ENCODE measurements at places on chromosomes 4 and X. TPM values are rescaled to one million over a fixed set of nuclear protein-coding genes. Genes with fewer than 3 reads are reported as not detected.

The AMER1 gene
- polyA plus RNA-seq: 7.3 TPM

The MXRA5 gene
- polyA plus RNA-seq: 3.6 TPM

- no peak for DNase-seq
These were observed 3.7 kb downstream of the GPRIN3 start for GRCh38 chr4:89303814-89304388.

- no peak for DNase-seq
These were observed 241.2 kb downstream of the ANK2 start for GRCh38 chr4:113290666-113291065.

The RNF128 gene
- 8.4 TPM for polyA plus RNA-seq

GRCh38 chr4:57971261-57971660 is 861.1 kb upstream of the IGFBP7 start:
- peak; percentile 9 for DNase-seq

GRCh38 chr4:40038977-40039376 is 17.7 kb upstream of the N4BP2 start:
- no peak for DNase-seq

DNA sequence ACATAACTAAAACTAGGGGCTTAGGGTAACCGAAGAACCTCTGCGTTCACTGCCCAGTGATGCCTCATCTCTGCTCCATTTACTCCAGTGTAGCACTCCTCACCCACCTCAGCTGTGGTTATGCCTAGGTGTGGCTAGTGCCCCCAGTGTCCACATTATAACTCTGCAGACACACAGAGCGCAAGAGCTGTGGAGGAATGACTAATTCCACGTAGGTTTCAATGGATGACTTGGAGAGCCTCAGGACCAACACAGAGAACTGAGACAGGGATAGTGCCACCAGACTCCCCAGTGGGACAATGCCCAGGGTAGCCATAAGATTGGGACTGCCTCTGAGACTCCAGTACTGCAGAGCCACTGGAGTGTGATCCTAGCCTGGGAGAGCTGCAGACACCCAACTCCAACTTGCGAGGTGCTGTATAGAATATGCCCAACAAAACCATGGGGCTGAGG is 542.4 kb upstream of the DIPK2B start:
- no peak for DNase-seq

DNA sequence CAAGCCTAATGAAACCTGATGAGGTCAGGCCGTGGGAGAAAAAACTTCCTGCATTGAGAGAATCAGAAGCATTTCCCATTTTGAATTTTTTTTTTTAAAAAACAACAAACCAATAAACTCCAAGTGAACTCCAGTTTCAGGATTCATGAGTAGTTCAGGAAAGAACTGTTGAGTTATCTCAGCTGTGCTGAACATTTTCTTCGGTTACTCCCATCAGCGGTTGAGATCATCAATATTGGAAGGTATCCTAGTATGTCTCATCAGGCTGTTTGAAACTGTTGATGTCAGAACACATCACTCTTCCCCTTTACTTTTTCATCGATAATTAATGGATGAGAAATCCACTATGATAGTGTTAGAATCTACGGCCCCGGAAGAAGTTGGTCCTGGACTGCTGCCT is 82.4 kb upstream of the ADGRG2 start:
- DNase-seq: no peak

The RS1 gene
- 0.13 TPM for polyA plus RNA-seq

- no peak for DNase-seq
These were observed 244.0 kb upstream of the SMIM31 start for GRCh38 chr4:164509951-164510350.

DNA sequence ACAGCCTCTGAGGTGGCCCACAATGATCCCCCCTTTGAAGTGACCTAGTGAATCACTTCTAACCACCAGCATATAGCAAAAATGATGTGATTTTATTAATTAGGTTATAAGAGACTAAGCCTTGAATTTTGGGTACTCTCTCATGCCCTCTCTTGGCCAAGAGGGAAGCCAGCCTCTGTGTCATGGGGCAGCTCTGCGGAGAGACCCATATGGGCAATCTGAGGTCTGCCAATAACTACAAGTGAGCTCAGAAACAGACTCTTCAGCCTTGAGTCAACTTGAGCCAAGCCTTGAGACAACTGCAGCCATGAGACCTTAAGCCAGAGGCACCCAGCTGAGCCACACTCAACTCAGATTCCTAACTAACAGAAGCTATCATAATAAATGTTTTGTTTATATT is 45.7 kb downstream of the MANBA start:
- no peak for DNase-seq

GRCh38 chr4:22434895-22435294 is 81.0 kb downstream of the ADGRA3 start:
- peak; percentile 4 for DNase-seq

The CT47A1 gene
- not detected for polyA plus RNA-seq

DNA sequence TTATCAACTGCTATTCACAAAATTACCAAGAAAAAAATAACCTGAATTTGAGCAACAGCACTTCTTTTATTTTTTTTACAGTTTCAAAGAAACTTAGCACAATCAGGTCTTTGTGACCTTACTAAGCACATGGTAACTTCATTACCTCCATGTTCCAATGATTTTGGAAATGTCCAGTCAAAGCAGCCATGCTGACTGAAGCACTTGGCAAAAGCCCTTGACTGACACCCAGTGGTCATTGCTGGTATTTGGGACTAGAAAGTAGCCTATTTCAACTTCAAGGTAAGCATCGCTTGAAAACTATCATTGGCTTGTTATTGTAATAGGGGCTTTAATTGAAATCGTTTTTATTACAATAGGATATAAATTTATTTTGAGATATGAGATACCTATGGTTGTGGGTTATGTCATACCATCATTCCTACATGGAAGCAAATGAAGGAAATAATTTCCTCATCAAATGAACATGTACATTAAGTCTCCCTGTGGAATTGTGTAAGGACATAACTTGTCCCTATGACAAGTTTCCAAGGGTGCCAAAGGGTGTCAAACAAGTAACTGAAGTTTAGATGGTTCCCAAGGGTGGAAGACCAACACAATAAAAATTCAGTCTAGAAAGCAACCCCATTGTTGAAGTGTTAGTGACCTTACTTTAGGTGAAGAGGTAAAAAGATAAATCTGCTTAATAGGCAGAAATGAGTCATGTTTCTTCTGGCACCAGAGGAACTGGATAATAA is 15.2 kb upstream of the ANXA10 start:
- DNase-seq: peak; percentile 23

- DNase-seq: no peak
These were observed 121.3 kb downstream of the GPR143 start for GRCh38 chrX:9644335-9644734.

GRCh38 chr4:5588046-5588445 is 120.3 kb downstream of the EVC2 start:
- DNase-seq: no peak

The TRIM75 gene
- polyA plus RNA-seq: 0.11 TPM

The GLOD5 gene
- 1.4 TPM for polyA plus RNA-seq

DNA sequence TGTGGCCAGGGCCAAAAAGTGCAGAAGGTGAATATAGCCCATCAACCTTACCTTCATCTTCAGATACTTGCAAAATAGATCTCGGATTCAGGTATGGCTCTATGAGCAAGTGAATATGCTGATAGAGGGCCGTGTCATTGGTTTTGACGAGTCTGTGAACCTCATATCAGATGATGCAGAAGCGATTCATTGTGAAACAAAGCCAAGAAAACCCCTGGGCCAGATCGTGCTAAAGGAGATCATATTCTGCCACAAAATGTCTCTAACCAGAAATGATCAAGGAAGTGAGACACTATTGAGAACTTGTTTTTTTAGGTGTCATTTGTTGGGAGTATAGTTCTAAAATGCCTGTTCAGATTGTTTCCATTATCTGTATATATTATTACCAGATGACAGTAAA is 48.3 kb downstream of the PDK3 start:
- DNase-seq: no peak

GRCh38 chr4:164730705-164731393 is 23.1 kb upstream of the SMIM31 start:
- no peak for DNase-seq

- DNase-seq: no peak
These were observed 21.7 kb upstream of the GPM6A start for GRCh38 chr4:175833574-175834311.

GRCh38 chrX:152601848-152602616 is 35.7 kb upstream of the GABRQ start:
- DNase-seq: no peak

- DNase-seq: peak; percentile 40
These were observed 84.0 kb upstream of the IGFBP7 start for GRCh38 chr4:57194068-57194611.

- no peak for DNase-seq
These were observed 33.2 kb upstream of the MID1IP1 start for GRCh38 chrX:38768079-38768478.

DNA sequence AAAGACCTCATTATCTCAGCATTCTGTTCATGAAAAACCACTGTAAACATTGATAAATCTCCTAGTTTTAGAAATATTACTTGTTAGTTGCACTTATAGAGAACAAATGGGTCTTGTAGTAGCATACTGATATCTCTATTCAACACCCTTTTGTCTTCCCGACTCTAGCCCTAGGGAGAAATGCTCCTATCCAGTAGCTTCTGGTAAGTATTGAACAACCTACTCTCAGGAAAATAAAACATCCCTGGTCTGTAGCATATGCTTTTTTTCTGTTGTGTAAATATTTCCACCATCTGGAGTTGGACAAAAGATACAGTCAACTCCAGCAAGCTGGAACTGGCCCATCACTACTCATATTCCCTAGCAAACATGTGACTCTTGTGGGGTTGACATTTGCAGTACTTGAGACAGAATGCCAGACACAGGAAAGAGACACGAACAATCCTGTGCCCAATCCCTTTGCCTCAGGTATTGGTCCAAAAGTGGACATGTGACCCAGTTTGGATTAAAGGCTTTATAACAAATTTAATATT is 188.2 kb downstream of the GC start:
- no peak for DNase-seq

DNA sequence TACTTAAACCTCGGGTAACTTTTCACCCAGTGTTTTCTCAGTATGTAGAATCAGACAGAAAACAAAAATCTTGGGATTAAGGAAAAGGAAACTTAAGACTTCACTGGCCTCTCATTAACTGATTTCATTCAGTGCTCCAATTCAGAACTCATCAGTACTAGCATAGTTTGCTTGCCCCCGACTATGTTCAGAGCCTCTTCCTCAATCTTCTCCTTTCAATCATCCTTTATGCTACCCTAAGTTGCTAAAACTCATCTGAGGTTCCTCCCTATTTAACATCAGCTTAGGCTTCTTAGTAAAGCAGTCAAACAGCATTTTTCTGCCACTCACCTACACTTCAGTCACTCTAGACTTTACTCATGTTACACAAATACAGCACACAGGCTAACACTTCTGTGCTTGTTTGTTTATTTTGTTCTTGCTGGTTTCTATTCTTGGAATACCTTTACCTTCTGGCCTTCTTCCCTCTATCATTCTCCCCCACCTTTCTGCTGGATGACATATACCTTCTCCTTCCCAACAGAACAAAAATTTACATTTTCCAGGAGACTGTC is 163.0 kb upstream of the TLL1 start:
- DNase-seq: no peak

DNA sequence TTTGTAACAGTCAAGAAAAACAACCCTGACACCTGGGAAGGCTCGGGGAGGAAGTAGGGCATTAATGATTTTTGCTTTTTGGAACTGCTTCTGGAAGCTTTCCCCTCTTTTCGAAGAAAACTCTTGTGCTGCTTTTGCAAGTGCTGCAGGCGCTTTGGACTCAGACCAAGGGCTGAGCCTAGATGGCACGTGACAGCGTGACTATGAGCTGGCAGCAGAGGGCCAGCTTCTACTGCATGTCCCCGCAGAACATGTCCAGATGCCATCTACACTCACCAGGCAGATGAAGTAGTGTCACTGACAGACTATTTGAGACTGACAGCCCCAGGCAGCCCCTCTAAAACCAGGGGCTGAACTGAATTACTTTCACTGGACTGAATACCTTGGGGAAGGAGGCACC is 6.2 kb downstream of the NR0B1 start:
- no peak for DNase-seq

- no peak for DNase-seq
These were observed 242.0 kb downstream of the BCOR start for GRCh38 chrX:39855748-39856129.

The RRAGB gene
- polyA plus RNA-seq: 40.1 TPM

The KCND1 gene
- polyA plus RNA-seq: 2.3 TPM

- DNase-seq: no peak
These were observed 143.3 kb downstream of the RNF150 start for GRCh38 chr4:140989944-140990343.

- DNase-seq: no peak
These were observed 71.3 kb upstream of the PUDP start for GRCh38 chrX:7219153-7219705.

DNA sequence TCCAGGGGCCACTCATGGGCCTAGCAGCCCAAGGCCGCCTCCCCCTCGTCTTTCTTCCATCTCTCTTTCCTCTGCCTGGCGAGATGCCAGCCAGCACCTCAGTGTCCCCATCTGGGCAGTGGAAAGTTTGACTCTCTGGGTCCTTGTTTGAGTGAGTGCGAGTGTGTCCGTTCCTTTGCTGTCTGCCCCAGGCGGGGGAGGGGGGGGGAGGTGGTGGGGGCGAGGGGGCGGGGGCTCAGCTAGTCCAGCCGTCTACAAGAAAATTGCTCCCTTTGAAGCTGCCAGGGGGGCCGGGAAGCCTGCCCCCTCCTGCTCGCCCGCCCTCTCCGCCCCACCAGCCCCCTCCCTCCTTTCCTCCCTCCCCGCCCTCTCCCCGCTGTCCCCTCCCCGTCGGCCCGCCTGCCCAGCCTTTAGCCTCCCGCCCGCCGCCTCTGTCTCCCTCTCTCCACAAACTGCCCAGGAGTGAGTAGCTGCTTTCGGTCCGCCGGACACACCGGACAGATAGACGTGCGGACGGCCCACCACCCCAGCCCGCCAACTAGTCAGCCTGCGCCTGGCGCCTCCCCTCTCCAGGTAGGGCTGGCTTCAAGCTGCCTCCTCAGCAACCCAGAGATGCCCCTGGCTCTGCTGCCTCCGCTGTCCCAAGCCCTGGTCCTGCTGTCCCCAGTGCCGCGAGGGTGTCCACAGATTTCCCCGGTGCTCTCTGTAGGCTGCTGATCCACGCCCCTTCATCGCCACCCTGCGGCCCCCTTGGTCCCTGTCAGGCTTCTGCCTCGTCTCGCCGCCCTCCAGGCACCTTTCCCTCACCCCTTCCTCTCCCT is at the start of gene BGN:
Gene BGN (plus strand): TSS at position 440 of the 821 bp plus-strand sequence. CDS start 9,652 bp downstream, outside the sequence.
- no peak for DNase-seq

GRCh38 chr4:7419961-7420660 is 14.6 kb downstream of the PSAPL1 start:
- DNase-seq: no peak

- DNase-seq: peak; percentile 32
These were observed 32.5 kb downstream of the HMGB2 start for GRCh38 chr4:173301518-173302201.

The SEC31A gene
- 231 TPM for polyA plus RNA-seq

- DNase-seq: no peak
These were observed 161.3 kb downstream of the FNIP2 start for GRCh38 chr4:158929939-158930638.

DNA sequence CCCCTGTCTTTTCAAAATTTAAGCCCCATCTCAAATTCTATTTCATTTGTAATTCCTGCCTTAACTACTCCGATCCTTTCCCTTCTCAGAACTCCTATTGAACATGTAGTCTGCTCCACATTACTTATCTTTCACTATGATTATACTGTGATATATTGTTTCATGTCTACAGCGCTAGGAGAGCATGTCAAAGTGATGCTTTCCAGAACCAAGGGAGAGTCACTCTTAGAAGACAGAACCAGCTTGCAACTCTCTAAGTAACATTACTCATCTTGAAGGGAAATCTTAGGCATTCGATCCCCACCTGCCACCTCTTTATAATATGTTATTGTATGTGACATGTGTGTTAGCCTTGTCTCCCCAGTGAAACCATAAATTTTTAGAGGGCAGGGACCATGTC is 10.5 kb downstream of the EXOC1L start:
- DNase-seq: no peak

Data from left renal cortex interstitium (tissue), 4 donors.